ENCODE measurements at places on chromosomes 2 and 18.

- no peak for DNase-seq
These were observed 147.0 kb upstream of the ID2 start for GRCh38 chr2:8534729-8535468.

DNA sequence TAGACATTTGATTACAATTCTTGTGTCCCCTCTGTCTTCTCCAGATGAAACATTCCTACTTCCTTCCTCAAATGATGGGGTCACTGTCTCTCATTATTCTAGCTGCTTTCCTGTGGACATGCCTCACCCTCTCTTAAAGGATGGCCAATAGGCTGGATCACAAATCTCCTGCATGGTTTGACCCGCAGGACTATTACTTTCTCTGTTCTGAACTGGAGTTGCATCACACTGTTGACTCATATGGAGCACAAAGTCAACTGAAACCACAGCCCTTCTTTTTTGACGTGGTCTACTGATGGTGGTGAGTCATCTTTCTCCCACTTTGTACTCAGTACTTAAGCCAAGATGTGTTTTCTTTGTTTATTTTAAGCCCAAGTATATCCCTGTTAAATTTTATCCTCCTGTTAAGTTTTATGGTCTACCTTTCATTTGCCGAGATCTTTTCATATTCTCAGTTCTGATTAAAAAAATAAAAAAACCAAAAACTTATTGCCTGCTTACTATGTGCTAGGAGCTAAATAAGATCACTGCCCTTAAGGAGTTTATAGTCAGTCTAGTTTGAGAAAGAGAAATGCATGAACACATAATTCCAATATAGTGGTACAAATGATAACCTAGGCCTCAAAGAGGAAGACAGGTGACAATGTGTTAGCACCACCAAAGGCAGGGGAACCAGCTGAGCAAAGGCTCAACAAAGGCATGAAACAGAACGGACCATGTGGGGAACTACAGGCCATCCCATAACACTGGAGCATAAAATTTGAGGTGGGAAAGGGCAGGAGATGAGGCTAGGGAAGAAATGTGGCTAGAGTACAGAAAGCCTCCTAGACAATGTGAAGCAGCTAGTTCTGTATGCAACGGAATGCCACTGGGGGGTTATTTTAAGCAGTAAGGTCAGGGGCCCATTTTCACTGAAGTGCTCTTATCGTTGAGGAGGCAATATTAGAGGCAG lies 67.6 kb upstream of the ZFP36L2 start:
- DNase-seq: no peak

DNA sequence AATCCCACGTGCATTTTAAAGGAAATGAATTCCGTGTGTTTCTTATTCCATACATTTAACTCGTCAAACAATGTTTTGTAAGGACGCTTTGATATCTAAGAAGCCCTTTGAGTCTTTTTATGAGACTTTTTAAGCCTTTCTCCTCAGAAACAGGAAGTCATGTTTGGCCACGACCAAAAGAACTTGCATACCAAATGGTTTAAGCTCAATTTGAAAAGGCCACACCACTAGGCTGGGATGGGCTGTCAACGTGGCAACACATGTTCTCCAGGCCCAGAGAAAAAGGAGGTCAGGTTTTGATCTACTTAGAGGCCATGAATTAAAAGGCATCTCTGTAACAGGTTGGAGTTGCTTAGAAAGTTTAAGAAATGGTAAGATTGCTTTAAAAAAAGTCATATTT lies 441.8 kb downstream of the CMPK2 start:
- DNase-seq: no peak

GRCh38 chr2:218066926-218067515 lies 2.0 kb upstream of the RUFY4 start:
- DNase-seq: no peak

DNA sequence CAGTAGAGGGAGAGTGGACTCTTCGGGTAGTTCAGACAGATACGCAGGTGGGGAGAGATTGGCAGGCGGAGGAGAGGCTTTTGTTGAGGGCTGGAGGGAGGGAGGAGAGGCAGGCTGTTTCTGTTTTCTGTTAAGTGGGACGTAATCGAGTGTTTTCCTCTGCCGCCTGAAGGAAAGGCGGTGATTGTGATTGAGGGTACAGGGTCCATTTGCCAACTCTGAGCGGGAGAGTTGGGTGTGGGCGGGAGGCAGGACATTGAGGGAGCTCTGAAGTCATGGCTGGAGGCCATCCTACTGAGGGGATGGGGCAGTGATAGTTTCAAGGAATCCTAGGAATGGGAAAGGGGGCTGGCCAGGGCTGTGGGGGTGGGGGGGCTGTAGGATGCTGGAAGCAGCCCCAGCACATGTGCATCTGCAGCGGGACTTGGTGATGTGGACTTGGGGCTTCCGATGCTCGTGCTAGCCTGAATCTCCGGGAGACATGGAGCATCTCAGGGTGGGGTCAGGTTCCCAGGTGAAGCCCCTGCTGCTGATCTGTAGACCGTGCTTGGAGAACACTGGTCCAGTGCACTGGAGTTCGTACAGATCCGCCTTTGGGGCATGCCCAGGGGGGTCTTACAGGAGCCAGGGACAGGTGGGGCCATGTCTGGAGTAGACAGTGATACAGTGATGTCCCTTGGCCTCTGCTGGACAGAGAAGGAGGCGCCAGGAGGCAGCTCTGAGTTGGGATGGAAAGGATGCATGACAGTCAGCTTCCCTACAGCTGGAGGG lies 167.5 kb downstream of the AGAP1 start:
- no peak for DNase-seq

DNA sequence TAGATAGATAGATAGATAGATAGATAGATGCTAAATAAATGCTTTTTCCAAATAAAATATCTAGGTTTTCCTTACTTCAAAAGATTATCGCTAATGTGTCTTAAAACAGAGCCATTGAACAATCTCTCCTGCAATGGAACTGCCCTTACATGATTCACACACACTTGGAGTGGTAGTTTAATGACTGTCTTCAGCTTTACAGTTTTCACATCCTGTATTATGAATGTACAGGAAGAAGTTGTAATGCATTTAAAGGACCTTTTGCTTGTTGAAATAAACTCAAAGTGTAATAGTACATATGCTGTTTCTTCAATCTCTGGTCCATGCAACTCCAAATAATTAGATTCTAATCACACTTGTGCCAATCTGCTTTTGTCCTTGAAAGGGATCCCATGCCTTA lies 797.6 kb upstream of the CDH2 start:
- DNase-seq: no peak

GRCh38 chr2:71647356-71647755 lies 194.0 kb downstream of the DYSF start:
- no peak for DNase-seq

GRCh38 chr2:5803547-5803946 lies 111.4 kb downstream of the SOX11 start:
- no peak for DNase-seq

GRCh38 chr2:74564222-74564621 lies 9.7 kb downstream of the DOK1 start:
- no peak for DNase-seq

DNA sequence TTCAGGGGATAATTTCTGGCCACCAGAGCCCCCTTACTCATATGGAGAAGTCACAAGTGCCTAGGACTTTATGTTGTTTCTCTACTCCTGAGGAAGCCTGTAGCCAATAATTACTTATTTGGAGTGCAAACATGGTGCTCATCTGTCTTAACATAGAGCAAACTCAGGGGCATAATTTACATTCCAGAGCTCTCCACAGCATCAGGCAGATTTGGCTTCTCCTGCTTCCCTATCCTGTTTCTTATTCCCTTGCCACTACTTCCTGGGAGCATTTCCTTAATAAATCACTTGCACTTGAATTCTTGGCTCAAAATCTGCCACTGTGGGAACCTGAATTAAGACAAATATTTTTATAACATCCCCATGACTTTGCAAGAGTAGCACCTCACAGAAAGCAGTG lies 960.9 kb downstream of the SOCS6 start:
- DNase-seq: no peak

DNA sequence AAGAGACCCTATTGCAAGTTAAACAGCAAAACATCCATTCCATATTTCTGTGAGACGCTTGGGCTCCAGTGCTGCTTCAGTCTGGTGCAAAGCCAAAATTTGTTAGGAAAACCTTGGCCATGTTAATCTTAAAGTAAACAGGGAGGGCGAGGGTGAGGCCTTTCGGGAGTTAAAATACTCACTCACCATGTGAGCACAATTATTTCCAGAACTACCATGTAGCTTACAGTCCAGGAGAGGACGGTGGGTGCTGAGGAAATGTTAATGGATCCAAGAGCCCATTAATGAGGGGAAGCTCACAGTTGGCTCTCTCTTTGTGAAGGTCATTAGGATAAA lies 286.4 kb downstream of the SLC8A1 start:
- no peak for DNase-seq

Measured in stimulated activated CD8-positive, alpha-beta memory T cell treated with anti-CD3 and anti-CD28 coated beads, Interleukin-2, amount 100 ng/mL, for 48 hours (primary cell).